Caudate nucleus (tissue), 63 donors: ENCODE measurements at places on chromosomes 5 and 9.

DNA sequence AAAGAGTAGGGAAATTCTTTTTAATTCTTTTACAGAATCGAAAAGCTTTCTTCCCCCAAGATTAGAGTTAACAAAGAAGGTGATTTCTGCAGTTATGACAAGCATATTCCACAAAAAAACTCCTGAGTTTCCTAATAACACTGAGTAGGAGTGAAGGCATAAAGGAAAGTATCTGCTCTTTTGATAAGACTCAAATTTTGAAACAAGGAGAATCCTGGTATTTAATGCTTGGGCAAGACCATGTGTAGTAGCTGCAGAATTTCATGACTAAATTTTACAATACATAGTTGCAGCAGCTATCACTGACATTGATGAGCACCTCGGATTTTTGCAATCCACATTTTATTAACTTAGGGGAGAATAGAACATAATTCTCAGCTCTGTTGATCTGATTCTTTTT is 92.6 kb downstream of the MARCHF3 start:
- DNase-seq: no peak

GRCh38 chr9:109242741-109243140 is 75.7 kb upstream of the FRRS1L start:
- DNase-seq: no peak

DNA sequence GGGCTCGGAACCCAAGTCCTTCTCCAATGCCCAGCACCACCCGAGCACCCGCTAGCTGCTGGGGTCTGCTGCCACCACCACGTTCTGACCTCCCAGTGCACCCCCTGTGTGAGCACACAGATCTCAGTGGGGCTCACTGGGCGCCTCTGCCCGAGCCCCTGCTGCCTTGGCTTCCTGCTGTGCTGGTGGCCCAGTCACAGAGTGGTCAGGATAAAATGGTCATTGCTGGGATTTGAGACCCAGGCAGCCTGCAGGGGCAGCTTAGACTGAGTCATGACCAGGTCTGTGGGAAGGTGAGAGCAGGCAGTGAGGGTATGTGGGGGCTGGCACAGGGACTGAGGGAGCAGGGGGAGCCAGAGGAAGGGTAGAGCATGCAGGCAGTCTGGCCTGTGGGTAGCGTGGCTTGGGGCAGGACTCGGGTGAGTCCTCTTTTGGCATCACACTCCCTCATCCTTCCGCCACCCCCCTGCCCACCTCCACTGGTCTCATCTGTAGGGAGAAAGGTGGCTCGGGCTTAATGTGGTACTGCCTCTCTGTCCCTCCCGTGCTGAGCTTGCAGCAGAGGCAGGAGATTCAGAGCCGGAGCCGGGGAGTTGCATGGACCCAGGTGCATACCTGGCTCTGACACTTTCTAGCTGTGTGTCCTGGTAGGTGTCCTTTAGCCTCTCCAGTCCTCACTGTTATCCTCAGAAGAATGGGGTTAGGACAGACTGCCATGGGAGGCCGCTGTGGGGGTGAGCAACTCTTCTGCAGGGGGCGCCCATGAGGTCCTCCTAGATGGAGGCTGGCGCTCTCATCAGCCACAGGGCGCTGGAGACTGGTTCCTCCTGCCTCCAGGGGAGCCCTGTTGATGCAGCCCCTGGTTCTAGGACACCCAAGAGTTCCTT is 32.1 kb downstream of the USP20 start:
- DNase-seq: no peak

- DNase-seq: no peak
Observed at GRCh38 chr9:131942146-131942720, 137.4 kb downstream of the MED27 start.

DNA sequence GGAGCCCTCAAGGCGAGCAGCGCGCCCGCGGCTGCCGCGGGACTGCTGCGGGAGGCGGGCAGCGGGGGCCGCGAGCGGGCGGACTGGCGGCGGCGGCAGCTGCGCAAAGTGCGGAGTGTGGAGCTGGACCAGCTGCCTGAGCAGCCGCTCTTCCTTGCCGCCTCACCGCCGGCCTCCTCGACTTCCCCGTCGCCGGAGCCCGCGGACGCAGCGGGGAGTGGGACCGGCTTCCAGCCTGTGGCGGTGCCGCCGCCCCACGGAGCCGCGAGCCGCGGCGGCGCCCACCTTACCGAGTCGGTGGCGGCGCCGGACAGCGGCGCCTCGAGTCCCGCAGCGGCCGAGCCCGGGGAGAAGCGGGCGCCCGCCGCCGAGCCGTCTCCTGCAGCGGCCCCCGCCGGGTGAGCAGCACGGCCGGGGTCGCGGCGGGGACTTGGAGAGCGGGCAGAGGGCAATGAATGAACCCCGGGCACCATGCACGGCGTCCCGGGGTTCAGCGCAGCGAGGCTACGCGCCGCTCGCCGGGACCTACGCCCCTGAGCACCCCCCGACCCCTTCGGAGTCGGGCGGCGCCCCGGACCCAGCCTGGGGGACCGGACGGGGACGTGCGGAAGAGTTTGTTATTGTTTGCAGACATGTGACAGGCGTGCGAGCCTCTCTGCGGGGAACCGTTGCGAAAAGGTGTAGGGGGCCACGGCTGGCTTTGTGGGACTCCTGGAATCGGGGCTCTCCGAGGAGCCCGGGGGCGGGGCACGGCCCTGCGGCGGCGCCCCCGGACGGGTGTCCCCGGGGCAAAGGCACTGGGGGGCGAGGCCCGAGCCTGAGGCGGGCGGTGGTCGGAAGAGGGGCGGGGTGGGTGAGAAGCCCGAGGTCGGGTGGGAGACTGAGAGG is 553 bp downstream of the MAP3K1 start:
- no peak for DNase-seq

- DNase-seq: no peak
Observed at GRCh38 chr5:141100243-141100805, at the start of gene PCDHB3. PCDHB3 (plus strand) TSS chr5:141100473; CDS start chr5:141100650, 177 bp downstream.

- DNase-seq: no peak
Observed at GRCh38 chr5:135615171-135615570, 36.4 kb upstream of the CXCL14 start.

DNA sequence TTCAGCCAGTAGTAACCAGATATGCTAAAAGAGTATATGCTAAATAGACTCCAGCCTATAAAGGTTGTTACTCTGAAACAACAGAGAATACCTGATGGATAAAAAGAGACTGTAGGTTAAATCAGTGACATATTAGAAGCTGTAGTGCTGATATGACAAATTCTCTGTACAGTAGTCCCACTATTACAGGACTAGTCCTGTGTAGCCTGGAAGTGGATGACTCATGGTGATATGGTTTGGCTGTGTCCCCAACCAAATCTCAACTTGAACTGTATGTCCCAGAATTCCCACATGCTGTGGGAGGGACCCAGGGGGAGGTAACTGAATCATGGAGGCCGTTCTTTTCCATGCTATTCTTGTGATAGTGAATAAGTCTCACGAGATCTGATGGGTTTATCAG is 276.2 kb upstream of the POU5F2 start:
- no peak for DNase-seq

DNA sequence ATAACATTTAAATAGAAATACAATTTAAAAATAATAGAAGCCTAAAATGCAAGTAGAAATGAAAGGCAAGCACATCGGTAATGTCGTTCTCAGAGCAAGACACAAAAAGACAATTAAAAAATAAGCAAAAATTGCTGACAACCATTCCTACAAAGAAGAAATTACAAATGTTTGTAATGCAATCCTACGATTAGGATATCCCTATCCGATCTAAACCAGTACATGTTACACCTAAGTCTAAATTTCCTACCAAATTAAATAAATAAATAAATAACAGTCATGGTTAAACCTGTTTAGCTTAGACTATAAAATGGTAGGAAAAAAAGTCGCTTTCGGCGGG is 90.0 kb downstream of the ANXA2R start:
- DNase-seq: no peak

DNA sequence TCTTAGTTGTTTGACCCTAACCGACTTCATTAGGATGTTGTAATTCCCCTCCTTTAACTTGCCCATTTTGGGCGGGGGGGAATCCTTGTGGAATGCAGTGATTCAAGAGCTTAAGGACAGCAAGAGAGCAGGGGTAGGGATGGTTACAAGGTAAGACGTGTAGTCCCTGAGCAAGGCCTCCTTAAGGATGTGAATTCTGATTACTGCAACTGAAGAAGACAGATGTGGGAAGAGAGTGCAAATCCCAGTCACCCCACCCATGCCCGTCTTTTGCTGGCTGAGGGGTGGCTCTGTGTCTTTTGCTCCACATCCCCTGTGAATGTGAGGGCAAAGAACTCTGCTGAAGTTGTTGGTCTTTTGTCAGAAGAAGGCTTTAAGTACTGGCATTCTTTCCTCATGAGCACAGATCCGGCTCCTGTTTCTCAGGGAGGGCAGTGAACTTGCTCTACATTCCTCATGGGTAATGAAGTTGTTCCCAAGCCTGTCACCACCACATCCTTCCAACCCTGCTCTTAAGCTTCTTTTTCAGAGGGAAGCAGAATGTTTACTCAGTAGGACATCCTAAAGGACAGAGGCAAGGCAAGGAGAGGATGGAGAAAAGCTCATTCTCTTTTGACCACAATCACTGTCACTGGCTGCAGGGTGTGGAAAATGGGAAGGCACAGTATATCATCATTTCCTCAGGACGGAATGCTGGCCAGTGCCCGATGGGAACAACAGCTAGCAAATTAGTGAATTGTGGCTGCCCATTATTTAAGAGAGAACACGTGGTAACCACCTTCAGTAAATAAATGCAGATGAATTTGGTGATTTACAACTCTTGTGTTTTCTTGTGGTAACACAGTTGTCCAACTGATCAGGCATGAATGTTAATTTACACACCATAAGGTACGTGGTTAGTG is 61.5 kb downstream of the RAI14 start:
- no peak for DNase-seq

DNA sequence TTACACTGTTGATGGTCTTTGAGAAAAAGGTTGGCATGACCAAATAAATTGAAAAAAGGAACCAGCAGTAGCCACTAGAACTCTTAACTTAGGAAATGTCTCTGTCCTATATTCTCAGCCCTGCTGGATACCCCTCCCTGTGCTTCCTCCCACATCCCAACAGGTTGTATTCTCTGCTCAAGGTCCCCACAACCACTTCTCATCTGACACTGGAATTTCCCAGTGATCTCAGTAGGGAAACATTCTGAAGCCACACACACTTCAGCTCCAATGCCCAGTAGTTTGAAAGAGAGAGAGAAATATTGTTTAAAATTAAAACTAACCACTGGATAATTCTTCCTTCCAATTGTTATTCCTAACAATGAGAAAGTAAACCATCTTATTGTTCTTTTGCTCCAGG is 30.0 kb upstream of the NREP start:
- no peak for DNase-seq

DNA sequence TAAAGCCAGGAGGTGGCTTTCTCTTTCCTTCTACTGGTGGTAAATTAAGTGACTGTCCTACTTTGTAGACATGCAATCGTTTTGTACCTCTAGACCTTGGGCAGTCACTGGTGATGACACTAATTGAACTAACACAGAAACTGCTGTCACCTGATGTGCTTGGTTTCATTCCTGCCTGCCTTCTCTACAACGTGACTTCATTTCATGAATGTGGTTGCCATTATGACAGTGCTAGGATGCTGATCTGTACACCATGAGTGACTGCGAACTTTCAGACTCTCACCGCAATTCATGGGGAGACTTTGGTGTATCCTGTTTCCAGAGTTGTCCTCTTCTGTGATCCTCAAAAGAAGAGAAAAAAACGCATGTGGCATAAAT is 47.5 kb downstream of the UBE2QL1 start:
- no peak for DNase-seq

- DNase-seq: no peak
Observed at GRCh38 chr9:134391319-134392231, 65.3 kb downstream of the RXRA start.

GRCh38 chr9:18618862-18619261 is 144.9 kb downstream of the ADAMTSL1 start:
- no peak for DNase-seq
